ENCODE measurements at places on chromosomes 13 and 19.

GRCh38 chr13:59464926-59465325, 698.8 kb downstream of the DIAPH3 start:
- DNase-seq: no peak

GRCh38 chr13:41312176-41312500, 1.1 kb downstream of the NAA16 start:
- DNase-seq: no peak

GRCh38 chr13:94063848-94064247, 415.6 kb downstream of the DCT start:
- DNase-seq: no peak

- DNase-seq: no peak
Measured at GRCh38 chr19:17025991-17026658, 485 bp downstream of the CPAMD8 start.

- DNase-seq: peak; percentile 22
Measured at GRCh38 chr19:54390942-54391577, 24.2 kb upstream of the TTYH1 start.

GRCh38 chr19:13796301-13797057, 1.2 kb downstream of the ZSWIM4 start:
- DNase-seq: peak; percentile 93

DNA sequence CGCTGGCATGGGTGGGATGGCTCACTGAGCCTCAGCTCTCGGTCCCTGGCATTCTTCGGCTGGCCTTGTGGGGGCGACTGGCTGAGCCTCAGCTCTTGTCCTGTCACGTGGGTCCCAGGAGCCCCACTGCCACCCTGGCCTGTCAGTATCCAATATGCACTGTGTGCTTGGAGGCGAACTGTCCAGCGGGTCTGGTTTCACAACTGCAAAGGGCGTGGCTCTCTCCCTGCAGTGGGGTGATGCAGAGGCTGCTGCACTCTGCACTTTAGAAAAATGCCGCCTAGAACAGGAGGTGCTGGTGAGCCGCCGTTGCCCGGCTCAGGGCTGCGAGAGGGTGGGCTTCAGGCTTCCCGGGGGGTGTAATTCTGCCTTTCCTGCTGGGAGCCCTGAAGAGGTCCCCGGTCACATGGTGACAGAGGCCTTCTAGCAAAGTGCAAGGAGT, 17.0 kb upstream of the TMEM255B start:
- no peak for DNase-seq

GRCh38 chr13:65856431-65856830, 1373.7 kb downstream of the PCDH9 start:
- DNase-seq: no peak

GRCh38 chr13:75493156-75493555, 11.2 kb upstream of the TBC1D4 start:
- no peak for DNase-seq

GRCh38 chr19:36009633-36010379, 1.2 kb upstream of the SYNE4 start:
- no peak for DNase-seq

GRCh38 chr13:24502533-24503378, 9.8 kb downstream of the PARP4 start:
- DNase-seq: no peak

- DNase-seq: no peak
Measured at GRCh38 chr13:91762957-91763356, 364.5 kb downstream of the GPC5 start.

GRCh38 chr19:47436712-47437401, 17.5 kb upstream of the MEIS3 start:
- no peak for DNase-seq

GRCh38 chr19:10339380-10339960, at the start of gene ICAM3:
TSS of gene ICAM3 (minus strand) at chr19:10339624. CDS start at chr19:10339614, 10 bp downstream.
- no peak for DNase-seq

DNA sequence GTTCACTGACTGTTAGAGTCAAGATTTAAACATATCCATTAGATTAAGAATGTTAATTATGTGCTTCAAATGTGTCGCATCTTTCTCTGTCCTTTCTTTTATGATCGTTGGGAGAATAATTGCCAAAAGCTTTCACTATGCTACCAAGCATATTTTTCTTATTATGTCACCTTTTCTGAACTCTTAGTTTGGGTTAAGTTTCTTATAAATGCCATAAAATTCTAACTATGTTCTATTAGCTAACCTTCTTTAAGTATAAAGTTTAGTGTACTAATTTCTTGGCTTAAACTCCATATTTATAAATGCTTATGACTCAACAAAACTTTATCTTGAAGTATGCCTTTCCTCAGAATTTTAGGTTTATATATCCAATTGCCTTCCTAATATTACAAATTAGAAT, 1759.4 kb downstream of the PCDH9 start:
- no peak for DNase-seq

GRCh38 chr13:49667773-49668172, 23.5 kb downstream of the EBPL start:
- no peak for DNase-seq

GRCh38 chr13:100940658-100941057, 266.1 kb upstream of the TMTC4 start:
- no peak for DNase-seq

GRCh38 chr19:51552996-51553725, 17.9 kb upstream of the ZNF175 start:
- no peak for DNase-seq

DNA sequence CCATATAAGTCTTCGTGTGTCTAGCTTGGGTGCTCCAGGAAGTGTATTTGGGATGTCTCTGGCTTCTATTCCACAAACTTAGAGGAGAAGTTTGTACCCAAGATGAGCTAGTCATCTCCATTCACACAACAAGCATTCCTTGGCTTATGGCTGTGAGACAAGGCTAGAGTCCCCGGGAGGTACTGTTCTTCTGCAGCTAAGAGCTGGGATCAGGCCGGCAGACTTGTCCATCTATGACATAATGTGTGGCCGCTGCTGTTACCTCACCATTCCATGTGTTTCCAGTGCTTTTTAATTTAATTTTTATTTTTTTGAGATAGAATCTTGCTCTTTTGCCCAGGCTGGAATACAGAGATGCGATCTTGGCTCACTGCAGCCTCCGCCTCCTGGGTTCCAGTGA, 20.7 kb downstream of the GATAD2A start:
- DNase-seq: no peak

GRCh38 chr19:14149509-14149994, 13.2 kb upstream of the ASF1B start:
- DNase-seq: no peak

- no peak for DNase-seq
Measured at GRCh38 chr13:56352361-56352760, 788.4 kb upstream of the PRR20A start.

DNA sequence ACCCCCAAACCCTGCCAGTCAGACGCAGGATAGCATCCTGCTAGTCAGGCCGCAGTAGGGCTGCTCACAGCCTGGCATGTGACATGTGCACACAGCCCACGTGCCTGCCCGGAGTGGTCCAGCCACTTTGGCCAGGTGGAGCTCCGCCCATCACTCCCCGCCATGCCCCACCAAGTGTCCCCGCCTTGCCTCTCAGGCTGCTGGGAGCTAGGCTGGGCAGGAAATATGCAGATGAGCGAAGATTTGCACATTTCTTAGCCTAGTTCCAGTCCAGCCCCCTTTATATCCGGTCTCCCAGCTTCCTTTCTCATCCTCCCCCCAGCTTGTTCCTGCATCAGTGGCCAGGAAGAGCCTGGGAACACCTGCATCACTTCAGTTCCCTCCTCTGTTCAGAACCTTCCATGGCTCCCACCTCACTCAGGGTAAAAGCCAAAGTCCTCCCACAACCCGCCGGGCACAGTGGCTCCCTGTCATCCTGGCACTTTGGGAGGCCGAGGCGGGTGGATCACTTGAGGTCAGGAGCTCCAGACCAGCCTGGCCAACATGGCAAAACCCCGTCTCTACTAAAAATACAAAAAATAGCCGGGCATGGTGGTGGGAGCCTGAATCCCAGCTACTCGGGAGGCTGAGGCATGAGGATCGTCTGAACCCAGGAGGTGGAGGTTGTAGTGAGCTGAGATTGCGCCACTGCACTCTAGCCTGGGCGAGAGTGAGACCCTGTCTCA, 2.3 kb upstream of the DOCK6 start:
- DNase-seq: no peak

DNA sequence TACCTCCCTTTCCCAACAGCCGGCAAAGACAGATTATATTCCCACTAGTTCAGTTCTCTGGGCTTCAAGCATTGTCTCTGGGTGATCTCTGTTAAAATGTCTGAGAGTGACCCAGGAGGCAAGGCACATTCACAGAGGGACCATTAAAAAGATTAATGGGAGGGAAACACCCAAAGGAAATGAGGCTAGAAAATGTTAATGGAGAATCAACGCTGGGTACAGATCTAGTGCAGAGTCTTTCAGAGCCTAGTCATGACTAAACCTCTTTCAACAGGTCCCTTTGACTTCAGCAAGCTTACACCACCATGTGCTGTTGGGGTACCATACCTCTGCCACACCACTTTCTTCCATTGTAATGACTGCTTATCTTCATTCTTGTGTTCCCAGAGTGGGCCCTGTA, 358.6 kb downstream of the DCT start:
- DNase-seq: no peak

- DNase-seq: no peak
Measured at GRCh38 chr13:27919934-27920676, at the start of gene PDX1. TSS of gene PDX1 (plus strand) at chr13:27920000. CDS start at chr13:27920139, 139 bp downstream.

DNA sequence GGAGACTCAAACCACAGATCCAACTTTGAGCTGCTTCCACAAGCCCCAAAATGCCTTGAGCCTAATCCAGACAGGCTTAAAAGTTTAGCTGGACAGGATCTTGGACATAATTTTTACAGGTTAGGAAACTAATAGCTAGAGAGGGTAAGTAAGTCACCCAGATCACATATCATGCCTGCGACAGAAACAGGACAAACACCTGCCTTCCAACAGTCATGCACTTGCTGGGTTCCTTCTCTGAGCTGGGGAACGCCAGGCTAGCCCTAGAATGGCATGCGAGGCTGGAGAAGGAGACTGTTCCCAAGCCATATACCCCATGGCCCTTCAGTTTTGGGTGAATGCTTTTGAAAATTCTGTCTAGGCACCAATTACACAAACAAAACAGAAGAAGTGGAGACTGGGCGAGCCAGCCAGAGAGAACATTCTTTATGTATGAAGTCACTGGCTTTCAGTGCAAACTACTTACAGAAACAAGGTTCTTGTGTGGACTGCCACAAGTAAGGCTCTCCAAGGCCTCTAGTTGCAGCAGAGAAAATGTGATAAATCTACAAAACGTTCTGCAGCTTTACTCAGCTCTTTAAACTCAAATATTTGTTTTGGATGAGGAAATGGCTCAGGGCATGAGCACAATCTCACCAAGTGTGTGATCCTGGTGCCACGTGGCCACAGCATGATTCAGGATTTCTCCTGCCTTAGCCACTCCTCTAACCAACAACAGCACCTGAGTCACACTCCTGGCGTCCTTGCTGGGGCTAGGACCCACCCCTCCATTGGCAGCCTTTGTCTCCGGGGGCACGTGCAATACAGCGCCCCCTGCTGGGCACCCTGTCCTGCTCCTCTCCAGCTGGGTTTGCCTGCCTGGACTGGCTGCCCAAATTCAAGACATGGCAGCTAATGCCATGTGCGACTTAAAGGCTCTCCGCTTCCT, 73.4 kb upstream of the UBL3 start:
- DNase-seq: peak; percentile 85

DNA sequence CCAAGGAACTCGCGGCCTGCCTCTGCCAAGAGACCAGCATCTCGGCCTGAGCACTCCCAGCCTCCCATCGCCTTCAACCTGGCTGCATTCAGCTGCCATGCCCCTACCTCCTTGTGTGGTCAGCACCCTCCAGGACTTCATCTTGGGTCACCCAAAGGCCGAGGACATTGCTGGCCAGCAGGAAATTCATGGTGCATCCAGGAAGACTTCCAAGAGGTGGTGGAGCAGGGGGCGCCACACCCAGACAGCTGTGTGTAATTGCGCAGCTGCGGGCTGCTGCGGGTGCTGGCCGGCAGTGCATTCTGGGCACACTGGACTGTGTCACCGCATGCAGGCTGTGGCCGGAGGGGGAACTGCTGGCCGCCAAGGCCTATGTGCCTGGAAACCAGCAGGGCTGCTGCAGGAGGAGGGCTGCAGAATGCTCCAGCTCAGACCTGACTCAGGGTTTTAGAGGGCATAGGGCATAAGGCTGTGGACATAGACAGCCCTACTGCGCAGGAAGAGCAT, 164.3 kb upstream of the TUBA3C start:
- no peak for DNase-seq

- DNase-seq: peak; percentile 46
Measured at GRCh38 chr19:35154525-35155406, at the start of gene FXYD5. TSS of gene FXYD5 (plus strand) at chr19:35154735. CDS start at chr19:35155551, 816 bp downstream.

- DNase-seq: no peak
Measured at GRCh38 chr13:33710924-33711323, 107.0 kb upstream of the RFC3 start.

Measured in HS-5 (cell line).